ENCODE measurements at places on chromosomes 3 and 15.

- DNase-seq = no peak
These were observed 19.9 kb downstream of the POLR2M start for GRCh38 chr15:57726411-57726810.

- DNase-seq = no peak
These were observed 219.6 kb downstream of the MTHFS start for GRCh38 chr15:79677241-79677640.

DNA sequence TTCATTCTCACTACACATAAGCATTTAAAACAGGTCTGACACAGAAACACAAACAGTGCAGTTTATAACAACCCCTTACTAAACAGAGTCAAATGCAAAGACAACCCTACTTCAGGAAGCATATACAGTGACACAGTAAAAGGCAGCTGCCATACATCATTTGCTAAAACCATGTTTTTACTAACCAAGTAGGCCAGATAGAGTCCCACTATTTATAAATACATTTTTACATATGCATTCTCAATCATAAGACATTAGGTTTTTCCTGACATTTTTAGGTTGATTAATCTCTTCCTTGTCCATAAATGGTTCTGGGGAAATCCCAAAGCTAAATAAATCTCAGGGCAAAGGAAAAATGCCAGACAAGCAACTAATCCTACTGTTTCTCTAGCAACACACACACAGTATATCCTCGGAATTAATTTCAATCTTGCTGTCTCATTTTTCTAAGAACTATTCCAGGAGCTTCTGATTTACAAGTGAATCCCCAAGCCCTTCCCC, 39.0 kb downstream of the CHAC1 start:
- DNase-seq = no peak

GRCh38 chr15:40843885-40844695, at the start of gene SPINT1:
Gene SPINT1, plus strand, starts transcription at chr15:40844048. Its CDS starts 507 bp downstream, at chr15:40844555.
- peak; percentile 68 for DNase-seq

GRCh38 chr15:67010898-67011616, 54.3 kb upstream of the SMAD3 start:
- DNase-seq = no peak

GRCh38 chr3:105730801-105731354, 137.9 kb downstream of the CBLB start:
- DNase-seq = no peak

DNA sequence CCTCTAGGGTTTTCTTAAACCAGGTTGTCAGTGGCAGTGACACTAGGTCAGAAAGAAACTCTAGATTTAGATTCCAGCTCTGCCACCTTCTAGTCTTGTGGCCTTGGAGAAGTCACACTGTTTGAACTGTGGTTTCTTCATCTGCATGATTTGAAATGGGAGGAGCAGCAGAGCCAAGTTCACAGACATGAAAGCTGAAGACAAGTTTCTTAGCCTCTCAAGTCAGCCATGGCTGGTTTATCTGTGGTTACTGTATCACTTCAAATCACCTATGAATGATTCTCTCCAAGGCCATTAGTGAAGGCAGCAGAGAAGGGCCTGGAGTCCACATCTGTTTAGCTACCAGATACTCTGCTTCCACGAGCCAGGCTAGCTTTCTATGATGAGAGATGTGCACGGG, 15.6 kb downstream of the CLEC3B start:
- no peak for DNase-seq

DNA sequence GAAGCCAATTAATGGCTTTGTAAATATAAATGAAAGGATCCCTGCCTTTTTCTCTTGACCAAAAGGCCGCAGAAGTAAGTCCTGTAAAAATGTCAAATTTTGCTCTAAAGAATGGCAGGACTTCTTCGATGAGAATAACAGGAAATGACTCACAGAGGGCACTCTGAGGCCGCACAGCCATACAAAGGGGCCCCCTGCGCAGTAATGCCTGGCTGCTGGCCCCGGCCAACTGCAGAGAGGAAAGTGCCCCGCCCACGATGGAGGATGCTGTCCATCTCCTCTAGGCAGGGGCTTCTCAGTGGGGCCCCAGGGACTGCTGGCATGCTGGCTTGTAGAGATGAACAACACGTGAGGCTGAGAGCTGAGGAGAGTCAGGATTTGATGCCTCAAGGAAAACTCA, 18.1 kb upstream of the SCN10A start:
- no peak for DNase-seq

DNA sequence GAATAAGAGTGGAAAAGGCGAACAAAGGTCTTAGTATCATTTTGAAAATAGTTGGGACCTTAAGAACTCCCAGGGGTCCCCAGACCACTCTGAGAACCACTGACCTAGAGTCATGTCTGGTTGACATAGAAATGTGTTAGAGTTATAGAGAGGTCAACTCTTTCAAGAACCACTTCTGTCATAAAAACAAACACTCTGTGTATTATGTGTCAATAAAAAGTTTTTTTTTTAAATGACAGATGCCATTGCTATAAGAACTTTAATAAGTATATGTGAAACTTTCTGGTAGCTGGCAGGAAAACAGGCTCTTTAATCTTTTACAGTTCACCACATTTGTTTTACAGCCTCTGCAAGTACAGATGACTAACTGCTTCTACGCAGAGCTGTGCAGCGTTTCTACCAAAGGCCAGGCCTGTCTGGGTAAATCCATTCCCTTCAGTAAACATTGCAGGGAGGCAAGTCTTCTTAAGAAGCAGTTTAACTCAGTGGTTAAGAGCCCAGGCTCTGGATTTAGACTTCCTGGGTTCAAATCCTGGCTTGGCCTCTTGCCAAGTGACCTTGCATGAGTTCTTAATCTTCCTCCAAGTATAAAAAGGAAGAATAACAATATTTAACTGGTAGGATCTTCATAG, 56.6 kb downstream of the RFTN1 start:
- DNase-seq = no peak

- peak; percentile 78 for DNase-seq
These were observed 17.4 kb upstream of the CLK3 start for GRCh38 chr15:74598126-74598842.

DNA sequence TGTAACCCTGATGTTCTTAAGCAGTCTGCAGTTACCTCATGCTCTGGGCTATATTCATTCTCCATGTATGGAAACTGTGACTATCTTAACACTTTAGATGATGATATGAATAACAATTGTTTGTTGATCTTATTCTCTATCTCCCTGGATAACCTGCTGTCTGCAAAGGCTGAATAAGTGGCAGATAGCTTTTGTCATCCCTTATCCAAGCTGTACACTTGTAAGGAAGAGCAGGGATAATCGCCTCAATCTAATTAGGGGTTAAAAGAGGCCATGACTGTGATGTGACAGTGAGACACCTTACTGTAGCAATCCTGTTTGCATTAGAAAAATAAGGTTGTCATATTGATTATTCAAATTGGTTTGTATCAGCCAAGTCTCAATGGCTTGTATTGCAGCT, 123.9 kb downstream of the RSRC1 start:
- no peak for DNase-seq

GRCh38 chr15:79007066-79007465, 62.2 kb upstream of the CTSH start:
- DNase-seq = no peak

DNA sequence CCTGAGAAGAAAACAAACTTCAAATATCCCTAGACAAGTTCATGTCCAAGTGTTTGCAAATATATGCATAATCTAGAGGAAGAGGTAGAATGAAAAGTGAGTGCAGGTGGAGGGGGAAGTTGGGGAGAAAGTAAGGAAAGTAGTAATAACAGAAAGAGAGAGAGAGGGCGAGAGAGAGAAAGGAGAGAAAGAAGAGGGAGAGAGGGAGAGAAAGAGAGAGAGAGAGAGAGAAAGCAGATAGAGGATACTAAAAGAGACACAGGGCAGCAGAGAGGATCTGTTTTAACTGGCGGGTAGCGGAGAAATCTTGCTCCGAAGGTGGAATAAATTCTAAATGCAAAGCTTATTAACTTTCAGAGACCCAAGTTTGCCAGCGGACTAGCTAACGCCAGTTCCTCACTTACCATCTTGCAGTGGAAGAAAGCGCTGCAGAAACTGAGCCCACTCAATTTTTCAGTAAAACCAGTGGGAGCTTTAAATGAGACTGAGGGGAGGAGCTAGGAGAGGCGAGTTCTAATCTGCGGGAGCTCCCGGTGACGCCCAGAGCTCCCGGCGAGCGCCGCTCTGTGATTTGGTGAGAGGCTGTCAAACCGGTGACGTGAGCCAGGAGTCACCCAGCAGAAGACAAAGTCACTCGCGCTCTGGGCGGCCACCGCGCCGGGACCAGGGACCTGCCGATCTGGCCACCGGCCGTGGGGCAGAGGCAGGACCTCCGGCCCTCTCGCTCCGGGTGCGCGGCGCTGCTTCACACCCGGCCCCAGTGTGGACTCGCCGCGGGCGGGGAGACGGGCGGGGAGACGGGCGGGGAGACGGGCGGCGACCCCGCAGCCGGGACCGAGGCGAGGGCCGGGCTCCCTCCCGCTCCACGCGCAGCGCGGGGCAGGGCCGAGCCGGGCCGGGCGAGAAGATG, at the start of gene GMNC:
Gene GMNC (minus strand): TSS at position 486 of the 910 bp plus-strand sequence. CDS start 79 bp downstream, at position 407.
- peak; percentile 58 for DNase-seq

GRCh38 chr3:165885558-165886270, 48.5 kb upstream of the BCHE start:
- DNase-seq = no peak

DNA sequence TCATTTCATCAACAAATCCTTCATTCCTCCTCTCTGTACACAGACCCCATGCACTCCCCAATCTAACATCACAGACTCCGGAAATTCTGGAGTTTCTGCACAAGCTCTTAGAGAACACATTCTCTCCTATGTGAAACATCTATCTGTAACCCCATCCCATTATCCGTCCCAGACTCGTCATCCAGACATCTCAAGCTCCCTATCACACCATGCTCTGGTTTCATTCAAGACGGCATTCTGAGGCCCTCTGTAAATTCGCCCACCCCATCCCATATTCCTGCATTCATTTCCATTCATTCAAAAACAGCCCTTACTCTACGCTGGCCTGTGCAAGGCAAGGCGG, 575 bp downstream of the LEO1 start:
- DNase-seq = no peak

- no peak for DNase-seq
These were observed 830.3 kb downstream of the ROBO1 start for GRCh38 chr3:78937475-78937874.

GRCh38 chr3:182436547-182436946, 356.8 kb upstream of the ATP11B start:
- peak; percentile 96 for DNase-seq

DNA sequence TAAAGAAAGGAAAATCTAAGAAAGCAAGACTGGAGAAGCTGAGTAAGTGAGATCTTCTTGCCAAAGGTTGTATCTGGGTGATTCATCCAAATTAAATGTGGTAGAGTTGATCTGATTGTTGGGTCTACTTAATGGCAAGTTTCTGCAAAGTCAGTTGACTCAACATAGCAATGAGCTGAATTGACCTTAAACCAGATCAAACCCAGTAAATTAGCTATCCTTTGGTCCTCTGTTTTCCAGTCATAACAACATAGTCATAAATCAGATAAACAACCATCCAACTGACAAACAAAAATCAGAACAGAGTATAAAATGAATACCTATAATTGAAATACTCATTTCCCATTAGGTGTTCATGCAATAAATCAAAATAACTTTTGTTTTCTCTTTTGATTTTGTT, 142.6 kb upstream of the CFAP20DC start:
- no peak for DNase-seq

DNA sequence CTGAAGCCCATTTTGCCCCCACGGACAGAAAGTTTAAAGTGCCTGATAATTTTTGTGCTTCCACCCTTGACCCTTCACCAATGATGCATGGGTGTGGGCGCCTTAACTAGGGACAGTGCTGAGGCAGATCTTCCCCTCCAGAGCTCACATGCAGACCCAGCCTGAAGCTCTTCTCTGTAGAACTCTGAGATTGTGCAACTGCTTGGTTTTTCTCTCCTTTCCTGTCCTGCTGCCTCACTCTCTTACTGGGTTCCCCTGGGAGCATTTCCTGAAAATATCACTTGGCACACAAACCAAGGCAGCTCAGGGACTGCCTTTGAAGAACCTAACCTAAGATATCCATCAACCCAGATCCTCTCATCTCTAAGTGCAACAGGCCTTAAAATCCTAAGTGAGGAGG, 220.3 kb upstream of the STT3B start:
- DNase-seq = no peak

DNA sequence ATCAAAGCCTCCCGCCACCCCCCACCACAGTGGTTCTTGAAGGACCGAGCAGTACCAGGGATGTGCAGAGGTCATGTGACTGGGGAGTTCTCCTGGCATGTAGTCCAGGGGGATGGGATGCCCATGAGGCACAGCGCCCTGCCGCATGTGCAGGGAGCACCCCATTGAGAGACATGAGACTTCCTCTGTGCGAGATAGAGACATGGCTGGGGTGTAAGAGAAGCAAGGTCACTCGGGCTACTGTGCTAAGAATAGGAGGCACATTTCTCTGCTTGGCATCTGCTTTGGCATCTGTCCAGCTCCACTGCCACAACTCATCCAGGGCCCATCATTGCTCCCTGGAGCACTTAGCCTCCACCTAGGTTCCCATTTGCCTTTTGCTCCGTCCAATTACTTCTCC, 2.4 kb upstream of the CYP1A1 start:
- no peak for DNase-seq

DNA sequence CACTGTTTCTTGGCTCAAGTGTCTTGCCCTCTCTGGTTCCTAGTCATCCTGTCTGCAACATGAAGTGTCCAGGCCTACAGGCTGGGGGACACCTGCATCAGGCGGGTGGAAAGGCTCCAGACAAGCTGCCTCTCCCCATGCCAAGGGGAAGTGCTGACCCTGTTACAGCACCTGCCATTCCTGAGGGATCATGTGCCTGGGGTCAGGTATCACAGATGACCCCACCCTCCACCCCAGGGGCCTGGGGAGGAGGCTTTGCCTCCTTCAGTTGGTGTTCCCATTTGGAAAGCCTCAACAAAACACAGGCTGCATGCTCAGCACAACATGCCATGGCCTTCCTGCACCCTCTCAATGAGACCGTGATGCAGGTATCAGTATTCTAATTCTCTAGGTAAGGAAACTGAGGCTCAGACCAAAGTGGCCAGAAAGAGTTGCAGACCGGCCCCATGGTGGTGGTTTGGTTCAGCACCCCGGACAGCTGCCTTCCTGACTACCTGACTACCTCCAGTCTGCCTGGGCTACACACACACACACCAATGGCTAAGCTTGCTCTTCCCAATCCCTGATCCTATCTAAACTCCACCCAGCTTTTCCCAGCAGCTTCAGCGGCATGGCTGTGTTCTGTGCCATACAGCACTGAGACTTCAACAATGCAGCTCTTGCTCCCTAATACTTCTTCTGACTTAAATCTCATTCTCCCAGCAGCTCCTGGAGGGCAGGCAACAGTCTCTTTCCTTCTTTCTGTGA, 69.7 kb upstream of the LINGO1 start:
- no peak for DNase-seq
